SW 1271 (cell line): ENCODE measurements at places on chromosomes 7 and 10.

DNA sequence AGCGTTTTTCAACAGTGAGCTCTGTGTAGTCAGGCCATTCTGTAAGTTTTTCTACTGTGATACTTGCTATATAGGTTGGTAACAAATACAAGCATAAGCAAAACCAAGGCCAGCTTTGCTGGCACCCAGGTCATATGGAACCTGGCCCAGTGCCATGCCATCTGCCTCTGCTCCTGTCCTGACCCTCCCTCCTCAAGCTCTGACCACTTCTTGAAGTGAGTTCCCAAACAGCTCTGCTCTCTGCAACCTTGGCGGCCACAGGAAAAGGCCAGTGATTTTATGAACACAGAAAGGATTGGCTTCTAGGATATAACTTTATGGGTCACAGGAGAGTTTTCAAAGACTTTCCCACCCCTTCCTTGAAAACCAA lies 12.8 kb downstream of the NOD1 start:
- DNase-seq: no peak

DNA sequence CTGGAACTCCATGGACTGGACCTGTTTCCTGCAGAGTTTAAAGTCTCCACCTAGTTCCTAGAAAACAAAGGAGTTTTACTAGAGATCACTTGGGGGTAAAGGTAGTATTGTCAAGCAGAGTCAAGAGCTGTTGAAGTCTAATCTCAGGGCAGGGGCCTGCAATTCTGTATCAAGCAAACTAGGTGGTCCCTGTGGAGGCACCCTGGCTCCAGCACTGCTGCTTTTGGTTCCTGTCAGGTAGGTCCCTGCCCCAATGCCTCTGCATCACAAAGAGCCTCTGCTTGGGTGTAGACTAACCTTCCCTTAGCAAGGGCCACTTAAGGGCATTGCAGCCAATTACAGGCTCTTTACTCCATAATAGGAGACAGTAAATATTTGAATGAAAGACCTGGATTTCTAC lies 22.5 kb downstream of the ZSCAN25 start:
- DNase-seq: no peak

DNA sequence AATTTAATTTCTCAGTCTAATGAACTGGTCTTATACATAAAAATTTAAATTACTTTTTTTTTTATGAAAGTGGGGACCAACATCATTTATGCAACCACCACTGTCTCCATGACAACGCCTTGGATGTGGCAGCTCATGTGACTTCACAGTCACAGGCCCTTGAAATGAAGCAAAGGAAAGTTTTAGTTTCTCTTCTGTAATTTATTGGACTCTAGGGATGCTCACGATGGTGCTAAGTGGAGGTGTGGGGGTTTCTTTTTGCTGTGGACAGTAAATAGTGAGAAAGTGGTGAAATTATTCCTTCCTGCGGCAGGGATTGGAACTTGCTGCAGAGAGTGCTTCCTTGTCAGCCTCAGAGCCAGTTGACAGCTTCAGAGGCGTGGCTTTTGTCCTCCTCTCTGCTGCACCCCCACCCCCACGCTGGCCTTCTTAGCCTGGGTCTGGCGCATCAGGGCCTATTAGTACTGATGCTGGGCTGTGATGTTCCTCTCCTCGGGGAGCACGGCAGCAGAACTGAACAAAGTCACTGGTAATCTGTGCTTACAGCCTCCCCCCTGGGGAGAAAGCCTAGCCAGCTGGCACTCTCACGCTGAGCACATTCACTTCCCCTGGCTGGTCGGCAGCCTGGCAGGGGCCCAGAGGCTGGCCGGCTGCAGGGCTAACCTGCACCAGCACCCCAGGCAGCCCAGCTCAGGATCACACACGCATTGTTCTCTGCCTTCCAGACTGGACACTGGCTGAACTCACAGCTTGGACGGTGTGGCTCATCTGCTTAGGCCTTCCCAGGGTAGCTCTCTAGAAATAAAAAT lies 517.5 kb upstream of the GALNT17 start:
- no peak for DNase-seq

GRCh38 chr10:97774811-97775294 lies 3.1 kb upstream of the SFRP5 start:
- DNase-seq: no peak

DNA sequence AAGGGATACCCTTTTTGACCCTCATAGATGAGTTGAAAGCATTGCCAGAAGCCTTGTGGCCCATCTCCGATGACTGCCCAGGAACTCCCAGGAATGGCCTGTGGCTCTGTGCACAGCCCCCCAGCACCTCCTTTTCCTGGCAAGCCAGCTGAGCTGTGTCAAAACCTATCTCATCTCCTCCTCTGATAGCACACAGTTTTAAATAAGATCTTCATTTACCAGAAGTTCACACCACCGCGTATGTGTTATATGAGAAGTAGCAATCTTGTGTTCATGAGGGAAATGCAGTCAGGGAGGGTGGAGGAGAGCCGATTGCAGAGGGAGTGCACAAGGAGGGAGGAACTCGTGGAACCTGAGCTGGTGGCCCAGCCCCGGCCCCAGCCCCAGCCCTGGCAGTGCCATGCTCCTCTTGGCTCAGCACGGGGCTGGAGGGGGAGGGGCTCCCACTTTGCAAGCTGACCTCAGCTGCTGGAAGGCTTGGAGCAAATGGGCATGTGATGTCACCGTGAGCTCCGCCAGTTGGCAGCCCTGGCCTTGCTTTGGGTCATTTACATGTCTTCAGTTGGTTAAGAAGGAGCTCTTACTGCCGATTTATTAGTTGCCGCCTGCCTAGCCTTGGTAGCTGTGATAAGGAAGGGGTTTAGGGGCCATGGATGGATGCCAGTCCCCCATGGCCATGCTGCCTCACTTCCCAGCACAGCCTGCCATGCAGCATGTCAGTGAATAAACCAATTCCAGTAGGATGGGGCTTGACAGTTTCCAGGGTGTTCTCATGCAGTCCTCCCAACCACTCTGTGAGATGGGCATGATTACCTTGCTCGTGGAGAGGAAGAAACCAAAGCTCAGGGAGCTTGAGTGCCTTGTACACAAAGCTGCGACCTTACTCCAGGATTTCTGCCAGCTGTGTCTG lies 20.0 kb downstream of the UNC5B start:
- DNase-seq: no peak

DNA sequence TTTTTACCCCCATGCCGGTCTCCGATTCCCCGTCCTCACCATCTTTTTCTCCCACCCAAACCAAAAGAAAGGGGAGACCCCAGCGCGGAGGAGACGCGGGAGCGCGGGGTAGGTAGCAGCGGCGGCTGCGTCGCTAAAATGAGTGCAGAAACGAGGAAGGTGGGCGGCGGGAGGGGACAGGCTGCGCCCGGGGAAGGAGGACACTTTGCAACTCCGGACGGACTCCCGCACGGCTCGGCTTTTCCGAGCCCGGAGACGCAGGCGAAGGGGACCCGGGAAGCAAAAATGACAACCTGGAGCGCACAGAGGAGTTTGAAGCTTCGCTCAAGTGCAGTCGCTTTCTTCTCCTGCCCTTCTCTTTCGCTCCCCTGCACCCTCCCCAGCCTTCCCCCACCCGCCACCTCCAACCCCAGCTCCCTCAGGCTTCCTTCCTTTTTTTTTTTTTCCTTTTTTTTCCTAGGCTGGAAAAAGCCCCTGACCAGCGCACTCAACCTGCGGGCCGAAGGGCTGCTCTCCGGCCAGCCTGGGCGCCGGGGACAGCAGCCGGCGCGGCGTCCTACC lies 453 bp downstream of the SFMBT2 start:
- no peak for DNase-seq
